Mesenteric fat pad (tissue), 1 donor: ENCODE measurements at places on chromosomes 16 and 17. TPM values are rescaled to one million over a fixed set of nuclear protein-coding genes. Genes with fewer than 3 reads are reported as not detected.

- DNase-seq = no peak
Measured at GRCh38 chr17:76019833-76020467, 7.2 kb downstream of the EVPL start.

Gene KRT15
- total RNA-seq = not detected

GRCh38 chr17:50273654-50274040, 619 bp upstream of the TMEM92 start:
- no peak for DNase-seq

- no peak for DNase-seq
Measured at GRCh38 chr17:58565389-58566311, 51.2 kb upstream of the MTMR4 start.

DNA sequence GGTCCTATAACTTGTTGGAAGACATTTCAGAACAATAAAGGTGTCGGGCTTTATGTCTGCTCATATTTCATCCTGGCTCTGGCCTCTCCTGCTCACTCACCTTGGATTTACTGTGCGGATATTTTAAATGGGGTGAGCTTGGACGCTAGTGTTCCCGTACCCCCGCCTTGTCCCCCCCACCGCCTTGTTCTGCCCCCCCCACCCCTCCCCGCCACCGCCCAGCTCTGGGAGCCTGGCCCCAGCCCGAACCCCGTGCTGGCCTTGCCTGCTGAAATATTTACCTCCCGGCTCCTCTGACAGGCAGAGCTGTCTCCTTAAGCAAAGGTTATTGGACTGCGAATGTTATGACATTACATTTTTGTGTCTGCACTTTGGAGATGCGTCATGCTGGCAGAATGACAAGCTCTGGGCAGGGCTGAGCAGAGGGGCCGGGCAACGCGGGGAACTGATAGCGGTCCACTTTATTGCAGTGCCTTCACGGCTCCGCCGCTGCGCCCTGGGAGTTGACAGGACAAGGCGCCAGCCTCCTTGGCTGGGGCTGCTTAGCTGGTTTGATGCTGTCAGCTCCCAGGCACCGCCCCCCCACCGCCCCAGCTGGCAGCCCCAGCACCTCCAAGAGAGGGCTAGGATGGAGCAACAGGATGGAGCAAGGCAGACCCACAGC, 222.5 kb upstream of the GSE1 start:
- DNase-seq = no peak
